Fibroblast of skin of right quadriceps (primary cell): ENCODE measurements at places on chromosomes 11 and 22.
A peak's percentile ranks its signal among the peaks of the same experiment; 100 is the strongest.

- DNase-seq = peak; percentile 24
Measured at GRCh38 chr11:60953781-60954180, 1.8 kb upstream of the SLC15A3 start.

DNA sequence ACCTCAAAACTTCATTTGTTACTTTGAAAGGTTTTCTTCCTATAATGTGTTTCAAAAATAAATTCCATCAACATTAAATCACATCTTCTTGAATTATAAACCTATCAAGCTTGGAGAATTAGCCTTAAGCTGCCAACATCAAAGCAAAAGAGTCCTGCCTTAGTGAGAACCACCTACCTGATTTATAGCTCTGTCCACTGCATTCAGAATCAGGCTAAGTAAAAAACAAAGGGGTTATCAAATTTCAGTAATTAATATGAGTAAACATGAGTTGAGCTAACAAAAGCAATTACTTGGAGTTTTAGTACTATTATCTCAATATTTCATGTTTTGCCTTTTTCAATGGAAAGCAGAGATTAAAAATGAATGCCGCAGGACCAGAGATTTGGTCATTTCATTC is 73.9 kb downstream of the CADM1 start:
- DNase-seq = no peak

DNA sequence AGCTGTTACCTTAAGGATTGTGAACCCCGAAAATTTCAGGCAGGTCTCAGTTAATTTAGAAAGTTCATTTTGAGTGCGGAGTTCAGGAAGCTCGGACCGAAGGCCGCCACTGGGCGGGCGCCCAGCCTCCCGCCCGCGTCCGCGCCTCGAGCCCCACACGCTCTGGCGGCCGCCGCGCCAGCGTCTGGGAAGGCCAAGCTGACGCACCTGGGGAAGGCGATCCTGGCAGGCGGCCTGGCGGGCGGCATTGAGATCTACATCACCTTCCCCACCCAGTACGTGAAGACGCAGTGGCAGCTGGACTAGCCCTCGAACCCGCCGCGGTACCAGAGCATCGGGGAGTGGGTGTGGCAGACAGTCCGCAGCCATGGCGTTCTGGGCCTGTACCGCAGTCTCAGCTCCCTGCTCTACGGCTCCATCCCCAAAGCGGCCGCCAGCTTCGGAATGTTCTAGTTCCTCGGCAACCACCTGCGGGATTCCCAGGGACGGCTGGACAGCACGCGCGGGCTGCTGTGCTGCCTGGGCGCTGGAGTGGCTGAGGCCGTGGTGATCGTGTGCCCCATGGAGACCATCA is 79.5 kb downstream of the CCDC83 start:
- DNase-seq = no peak

DNA sequence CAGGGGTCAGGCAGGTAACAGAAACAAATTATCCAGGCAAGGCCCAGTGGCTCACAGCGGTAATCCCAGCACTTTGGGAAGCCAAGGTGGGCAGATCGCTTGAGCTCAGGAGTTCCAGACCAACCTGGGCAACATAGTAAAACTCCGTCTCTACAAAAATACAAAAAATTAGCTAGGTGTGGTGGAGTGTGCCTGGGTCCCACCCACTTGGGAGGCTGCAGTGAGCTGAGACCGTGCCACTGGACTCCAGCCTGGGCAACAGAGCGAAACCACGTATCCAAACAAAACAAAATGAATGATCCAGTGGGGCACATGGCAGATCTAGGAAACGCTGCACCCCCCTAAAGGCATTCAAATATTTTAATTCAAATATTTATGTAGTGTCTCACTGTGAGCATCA is 9.9 kb downstream of the NUMA1 start:
- no peak for DNase-seq

DNA sequence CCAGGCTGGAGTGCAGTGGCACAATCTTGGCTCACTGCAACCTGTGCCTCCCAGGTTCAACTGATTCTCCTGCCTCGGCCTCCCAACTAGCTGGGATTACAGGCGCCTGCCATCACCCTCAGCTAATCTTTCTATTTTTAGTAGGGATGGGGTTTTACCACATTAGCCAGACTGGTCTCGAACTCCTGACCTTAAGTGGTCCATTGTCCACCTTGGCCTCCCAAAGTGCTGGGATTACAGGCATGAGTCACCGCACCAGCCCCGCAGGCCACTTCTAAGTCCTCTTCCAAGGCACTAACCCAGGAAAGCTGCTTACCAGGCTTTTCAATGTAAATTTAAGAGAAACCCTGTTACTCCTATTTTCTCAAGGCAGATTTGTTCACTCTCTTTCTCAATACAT is 50.4 kb downstream of the DENND5A start:
- no peak for DNase-seq

GRCh38 chr11:64713016-64713707 is 9.8 kb downstream of the NRXN2 start:
- DNase-seq = peak; percentile 23

DNA sequence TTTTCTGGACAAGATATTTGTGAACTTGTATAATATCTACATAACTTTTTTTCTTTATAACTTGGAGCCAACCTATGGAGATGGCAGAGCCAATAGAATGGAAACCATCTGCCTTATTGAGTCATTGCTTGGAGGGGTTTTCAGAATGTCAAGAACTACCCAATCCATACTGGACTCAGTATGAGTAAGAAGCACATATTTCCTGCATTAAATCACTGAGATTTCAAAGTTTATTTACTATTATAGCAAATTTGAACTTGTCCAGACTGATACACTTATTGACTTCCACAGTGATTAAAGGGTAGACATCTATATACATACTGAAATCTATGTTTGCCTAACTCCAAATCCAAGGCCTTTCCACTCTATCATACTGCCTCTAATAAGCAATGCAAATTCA is 704.0 kb downstream of the KCNA4 start:
- DNase-seq = peak; percentile 80
